DMS 273 treated with DMSO at 0.1 percent for 48 hours (cell line): ENCODE measurements at places on chromosomes 5 and 9.

GRCh38 chr5:133110709-133111108, 58.9 kb downstream of the HSPA4 start:
- no peak for DNase-seq

GRCh38 chr5:154377754-154378533, 67.9 kb upstream of the SAP30L start:
- no peak for DNase-seq

GRCh38 chr9:126283799-126284465, 42.7 kb upstream of the MVB12B start:
- DNase-seq = no peak

DNA sequence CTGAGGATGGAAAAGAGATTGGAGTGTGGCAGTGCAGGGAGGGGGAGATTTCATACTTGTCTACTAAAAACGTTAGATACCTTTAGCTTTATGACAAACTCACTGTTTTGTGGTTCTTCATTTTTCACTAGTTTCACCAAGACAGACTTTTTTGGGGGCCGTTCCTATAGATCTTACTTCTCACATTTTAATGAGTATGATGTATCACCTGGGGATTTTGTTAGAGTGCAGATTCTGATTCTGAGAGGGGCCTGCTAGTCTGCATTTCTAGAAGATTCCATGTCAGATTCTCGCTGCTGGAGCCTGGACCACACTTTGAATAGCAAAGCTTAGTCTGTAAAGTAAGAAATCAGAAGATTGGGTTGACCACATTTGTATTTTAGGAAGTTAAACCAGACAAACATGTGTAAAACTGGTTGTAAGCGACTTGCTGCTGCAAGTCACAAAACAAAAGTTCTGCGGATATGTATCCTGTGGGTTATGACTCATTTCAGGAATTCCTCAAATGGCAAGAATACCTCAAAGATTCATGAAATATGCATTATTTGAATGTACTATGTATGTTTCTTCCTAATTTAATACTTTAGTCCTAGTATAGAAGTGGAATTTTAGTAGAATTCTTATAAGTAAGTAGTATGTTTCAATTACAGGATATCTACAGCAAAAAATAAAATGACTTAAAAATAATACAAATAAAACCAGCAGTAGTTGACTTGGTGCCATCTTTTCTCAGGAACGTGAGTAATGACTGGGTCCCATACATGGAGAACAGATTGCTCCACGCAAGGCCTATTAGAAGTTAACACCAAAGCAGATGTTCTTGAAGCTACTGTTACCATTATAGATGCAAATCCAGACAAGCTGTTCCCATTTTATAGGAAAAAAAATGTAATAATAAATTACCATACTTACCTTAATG, 27.8 kb downstream of the NFIL3 start:
- peak; percentile 96 for DNase-seq

- no peak for DNase-seq
Measured at GRCh38 chr5:152649609-152650008, 244.5 kb upstream of the NMUR2 start.

DNA sequence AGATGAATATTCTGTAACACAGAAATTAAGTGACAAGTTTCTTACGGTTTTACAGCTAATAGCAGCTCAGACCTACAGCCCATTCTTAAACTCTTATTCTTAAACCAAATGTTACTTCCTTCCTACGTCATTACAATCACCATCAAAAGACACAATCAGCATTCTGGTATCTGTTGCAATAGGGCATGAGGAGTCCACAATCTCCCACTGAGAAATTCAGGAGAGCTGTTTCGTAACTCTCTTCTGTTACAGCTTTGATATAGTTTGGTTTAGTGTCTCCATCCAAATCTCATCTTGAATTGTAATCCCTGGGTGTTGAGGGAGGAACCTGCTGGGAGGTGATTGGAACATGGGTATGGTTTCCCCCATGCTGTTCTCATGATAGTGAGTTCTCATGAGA, 163.4 kb downstream of the GAS1 start:
- DNase-seq = no peak

DNA sequence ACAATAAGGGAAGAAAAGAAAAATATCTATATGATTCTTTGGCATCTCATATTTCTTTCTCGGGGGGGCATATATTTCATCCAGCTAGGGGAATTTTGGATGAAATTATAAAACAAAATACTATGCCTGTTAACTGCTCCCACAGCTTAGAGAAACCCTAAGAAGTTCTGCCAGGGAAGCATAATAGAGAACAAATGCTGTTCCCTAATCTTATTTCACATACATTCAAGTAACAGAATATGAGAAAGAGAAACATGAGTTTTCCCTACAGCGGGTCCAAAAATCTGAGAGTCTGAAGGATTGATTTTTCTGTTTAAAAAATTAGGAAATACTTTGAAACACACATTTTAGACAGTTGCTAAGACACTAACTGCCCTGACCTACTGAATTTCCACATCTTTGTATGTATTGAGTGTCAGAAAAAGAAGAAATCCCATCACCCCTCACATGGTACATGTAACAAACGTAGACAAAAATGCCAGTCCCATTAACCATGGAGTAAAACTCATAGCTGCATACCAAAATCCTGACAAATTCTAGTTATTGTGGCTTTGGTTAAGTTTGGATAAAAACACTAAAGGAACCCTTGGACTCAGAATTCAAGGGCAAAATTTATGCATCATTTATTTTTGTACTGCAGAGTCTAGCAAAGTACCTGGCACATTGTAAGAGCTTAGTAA, 620.2 kb upstream of the DMAC1 start:
- DNase-seq = no peak

DNA sequence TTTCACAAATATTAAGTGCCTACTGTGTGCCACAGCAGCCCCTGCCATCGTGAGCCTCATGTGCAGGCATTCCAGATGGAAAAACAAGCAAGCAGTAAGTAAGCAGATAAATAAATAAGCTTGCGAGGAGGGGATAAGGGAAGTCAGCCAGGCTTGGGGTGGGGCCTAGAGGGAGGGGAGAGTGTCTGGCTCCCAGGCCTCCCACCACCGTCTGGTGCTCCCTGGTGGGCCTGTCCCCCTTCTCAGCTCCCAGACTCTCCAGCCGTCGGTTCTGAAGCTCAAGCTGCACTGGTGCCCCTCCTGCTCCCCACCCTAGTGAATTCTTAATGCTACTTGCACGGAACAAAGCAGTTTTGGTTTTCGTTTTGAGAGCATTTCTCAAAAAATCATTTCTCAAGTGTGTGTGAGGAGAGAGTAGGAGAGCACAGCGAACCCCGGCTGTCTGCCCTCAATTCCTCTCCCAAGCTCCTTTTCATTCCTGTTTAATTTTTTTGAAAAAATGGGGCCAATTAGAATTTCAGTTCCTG, 6.6 kb upstream of the IER5L start:
- DNase-seq = no peak

- no peak for DNase-seq
Measured at GRCh38 chr9:73143711-73144328, 7.8 kb upstream of the ANXA1 start.

GRCh38 chr5:88145221-88145610, 123.4 kb downstream of the TMEM161B start:
- DNase-seq = no peak

DNA sequence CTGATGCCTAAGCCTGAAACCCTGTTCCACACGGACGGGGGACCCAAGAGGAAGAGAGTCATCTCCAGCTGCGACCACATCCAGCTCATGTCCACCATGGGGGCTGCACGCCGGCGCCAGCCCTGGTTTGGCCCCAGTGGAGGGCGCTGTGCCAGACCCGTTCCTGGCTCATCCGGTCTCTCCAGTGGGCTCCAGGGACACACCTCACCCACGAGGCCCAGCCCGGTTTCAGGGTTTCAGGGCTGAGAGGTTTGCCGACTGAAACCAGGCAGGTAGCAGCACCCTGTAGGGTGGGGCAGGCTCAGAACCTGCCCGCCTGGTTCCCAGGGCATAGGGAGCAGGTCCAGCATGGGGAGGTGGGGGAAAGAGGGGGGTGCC, 71.4 kb upstream of the STXBP1 start:
- no peak for DNase-seq

DNA sequence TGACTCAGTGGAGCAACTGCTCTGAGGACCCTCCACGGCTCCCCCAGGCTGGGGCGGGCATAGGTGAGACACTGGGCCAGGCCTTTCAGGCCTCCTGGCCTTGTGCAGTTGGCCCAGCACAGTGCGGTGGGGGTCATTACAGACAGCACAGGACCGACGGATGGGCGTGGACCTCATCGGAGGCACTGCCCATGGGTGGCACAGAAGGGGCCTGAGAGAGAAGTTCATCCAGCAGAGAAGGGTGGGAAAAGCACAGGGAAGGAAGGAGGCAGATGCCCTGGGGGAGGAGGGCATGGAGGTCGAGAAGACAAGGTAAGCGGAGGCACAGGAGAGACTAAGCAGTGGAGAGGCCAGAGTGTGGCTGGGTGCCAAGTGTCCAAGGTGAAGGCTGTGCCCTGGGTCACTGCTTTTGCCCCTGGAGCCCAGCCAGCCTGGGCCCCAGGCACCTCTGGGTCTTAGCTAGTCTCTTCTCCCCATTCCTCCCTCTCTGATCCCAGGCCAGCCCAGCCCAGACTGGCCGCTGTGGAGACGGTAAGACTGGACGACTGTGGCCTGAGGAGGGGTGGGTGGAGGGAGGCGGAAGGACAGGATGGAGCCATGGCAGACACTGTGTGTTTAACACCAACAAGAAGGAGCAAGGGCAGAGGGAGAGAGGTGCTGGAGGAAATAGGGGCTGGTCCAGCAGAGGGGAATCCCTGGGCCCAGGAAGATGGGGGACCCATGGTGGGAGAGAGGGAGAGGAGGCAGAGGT, 5.7 kb downstream of the IL3 start:
- DNase-seq = no peak

DNA sequence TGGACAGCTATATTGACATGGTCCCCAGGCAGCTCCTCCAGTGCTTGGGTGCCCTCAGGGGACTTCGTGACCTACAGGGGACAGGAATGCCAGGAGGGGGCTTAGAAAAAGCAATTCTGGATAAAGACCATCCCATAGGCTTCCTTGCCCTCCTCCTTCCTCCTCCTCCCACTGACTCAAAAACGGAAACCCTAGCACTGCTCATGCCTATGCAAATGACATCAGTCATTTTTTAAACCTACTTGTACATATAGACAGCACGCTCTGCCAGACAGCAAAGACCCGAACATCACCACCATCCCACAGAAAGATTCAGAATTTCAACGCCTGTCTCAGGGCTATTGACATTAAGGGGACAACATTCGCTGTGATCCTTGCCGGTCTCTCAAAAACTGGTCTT, 11.0 kb downstream of the IGFBPL1 start:
- DNase-seq = no peak

DNA sequence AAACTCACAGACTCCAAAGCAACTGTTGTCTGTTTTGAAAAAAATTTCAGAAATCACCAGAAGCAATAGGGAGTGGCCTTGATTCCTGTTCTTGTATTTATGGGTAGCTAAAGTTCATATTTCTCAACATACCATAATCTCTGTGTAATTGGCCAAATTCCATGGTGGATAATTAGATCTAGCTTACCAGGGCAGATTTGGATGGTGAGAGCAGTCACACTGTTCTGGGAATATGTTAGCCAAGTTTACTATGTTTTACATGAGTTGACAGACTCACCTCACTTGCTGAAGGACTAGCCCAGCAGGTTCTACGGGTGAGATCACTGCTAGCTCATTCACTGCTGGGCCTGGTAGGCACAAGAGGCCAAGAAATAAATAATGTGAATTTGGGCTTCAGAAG, 32.7 kb upstream of the CDKN2B start:
- DNase-seq = no peak

DNA sequence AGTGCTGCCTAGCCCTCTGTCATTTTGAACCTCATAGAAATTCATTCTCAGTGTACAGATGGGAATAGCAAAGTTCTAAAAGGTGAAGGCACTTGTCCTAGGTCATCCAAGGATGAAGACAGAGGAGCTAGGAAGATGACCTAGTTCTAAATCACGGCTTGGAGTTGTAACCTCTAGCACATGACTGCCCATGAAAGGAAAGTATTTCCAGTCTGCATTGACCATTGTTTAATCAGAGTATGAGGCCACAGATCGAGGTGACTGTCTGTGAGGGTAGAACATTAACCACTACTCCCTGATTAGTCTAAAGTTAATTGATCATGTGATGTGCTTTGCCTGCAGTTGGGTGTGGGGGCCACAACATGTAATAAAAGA, 674 bp upstream of the TNFSF15 start:
- no peak for DNase-seq

DNA sequence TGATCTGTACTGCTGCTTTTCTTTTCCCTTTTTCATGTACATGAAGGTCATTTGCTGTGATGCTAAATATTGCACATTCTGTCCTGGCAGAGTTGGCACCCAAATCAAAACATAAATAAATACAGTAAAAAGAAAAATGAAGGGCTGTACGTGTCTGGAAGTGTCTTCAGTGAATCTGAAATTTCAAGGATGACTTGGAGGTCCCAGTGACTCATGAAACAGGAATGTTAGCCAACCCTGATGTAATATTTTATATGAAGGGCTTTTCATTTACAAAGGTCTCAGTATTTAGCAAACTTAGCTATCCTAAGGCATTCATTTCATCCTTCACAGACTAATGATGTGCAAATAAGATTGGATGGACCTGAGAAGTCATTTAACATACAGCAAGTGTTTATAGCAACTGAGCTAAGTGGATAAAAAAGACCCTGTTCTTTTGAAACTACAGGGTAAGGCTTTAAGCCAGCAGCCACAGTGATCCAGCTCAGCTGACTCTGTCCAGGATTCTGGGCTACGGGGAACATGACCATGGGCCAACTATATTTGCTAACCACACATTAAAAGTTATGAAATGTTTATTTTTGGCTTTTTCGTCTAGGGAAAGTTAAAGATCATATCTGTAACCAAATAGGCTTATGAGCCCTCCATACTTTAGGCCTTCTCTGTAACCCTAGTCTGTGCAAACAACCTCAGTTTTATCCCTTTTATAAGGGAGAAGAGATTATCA, 104.0 kb upstream of the DMRTA1 start:
- DNase-seq = no peak

DNA sequence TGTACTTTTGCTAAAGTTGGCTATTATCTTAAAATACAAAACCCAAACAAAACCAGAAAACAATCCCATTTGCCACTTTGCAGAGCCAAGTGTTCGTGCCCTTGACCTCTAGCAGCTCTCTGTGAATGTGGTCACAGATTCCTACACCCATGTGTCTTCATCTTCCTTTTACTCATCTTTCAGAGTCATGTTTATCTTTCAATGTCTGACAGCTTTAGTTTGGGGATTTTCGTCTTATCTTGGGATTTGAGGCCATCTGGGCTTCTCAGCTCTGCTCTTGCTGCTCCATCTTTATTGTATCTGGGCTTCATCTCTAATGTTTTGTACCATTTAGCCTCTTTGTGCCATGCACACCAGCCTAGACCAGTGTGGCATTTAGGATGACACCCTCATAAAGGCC, 81.0 kb downstream of the DAPK1 start:
- no peak for DNase-seq

DNA sequence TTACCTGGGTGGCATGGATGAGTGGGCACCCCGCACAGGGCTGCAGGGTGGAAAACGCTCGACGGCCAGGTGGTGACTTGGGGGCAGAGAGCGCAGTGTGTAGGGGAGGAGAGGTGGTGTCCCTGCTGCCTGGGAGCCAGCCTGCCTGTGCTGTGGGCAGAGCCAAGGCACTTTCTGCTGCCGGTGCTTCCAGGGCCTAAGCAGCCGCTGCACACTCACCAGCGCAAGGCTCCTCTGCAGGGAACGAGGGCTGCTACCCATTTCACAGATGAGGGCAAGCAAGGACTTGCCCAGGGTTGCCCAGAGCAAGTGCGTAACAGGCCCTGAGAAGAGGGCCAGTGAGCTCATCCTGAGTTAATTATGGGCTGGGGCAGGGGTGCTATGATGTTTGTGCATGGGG, 62.5 kb downstream of the CRB2 start:
- DNase-seq = no peak

- no peak for DNase-seq
Measured at GRCh38 chr5:73751254-73751914, 125.4 kb downstream of the ARHGEF28 start.

GRCh38 chr9:11708899-11709298, 984.3 kb upstream of the TYRP1 start:
- DNase-seq = no peak
